ENCODE measurements at places on chromosomes 6 and 20. TPM values are rescaled to one million over a fixed set of nuclear protein-coding genes. Genes with fewer than 3 reads are reported as not detected.

FOXA2 gene
- 14.3 TPM for total RNA-seq

NDRG3 gene
- total RNA-seq: 24.1 TPM

MCCD1 gene
- total RNA-seq: not detected

OOEP gene
- total RNA-seq: not detected

TCEA2 gene
- total RNA-seq: 45.1 TPM

KHDRBS2 gene
- not detected for total RNA-seq

SAMHD1 gene
- total RNA-seq: 8.1 TPM

PACRG gene
- not detected for total RNA-seq

ANGPT4 gene
- total RNA-seq: 0.03 TPM

GPLD1 gene
- total RNA-seq: 1.1 TPM

DNAH8 gene
- total RNA-seq: not detected

FBXO5 gene
- total RNA-seq: 20.9 TPM

NOTCH4 gene
- 0.49 TPM for total RNA-seq

RIPPLY2 gene
- total RNA-seq: 0.41 TPM

SLC17A3 gene
- total RNA-seq: 1.00 TPM

PLEKHG1 gene
- total RNA-seq: 0.50 TPM

WFDC2 gene
- 0.15 TPM for total RNA-seq

ADTRP gene
- total RNA-seq: 0.37 TPM

NRN1 gene
- total RNA-seq: 0.76 TPM

WFDC10B gene
- total RNA-seq: not detected

TFAP2B gene
- not detected for total RNA-seq

FOXQ1 gene
- 2.5 TPM for total RNA-seq

QRSL1 gene
- 6.8 TPM for total RNA-seq

WFDC12 gene
- not detected for total RNA-seq

HLA-B gene
- 22.4 TPM for total RNA-seq

STMND1 gene
- not detected for total RNA-seq

CDH22 gene
- total RNA-seq: 0.07 TPM

SOX18 gene
- 1.1 TPM for total RNA-seq

CLPSL2 gene
- total RNA-seq: 0.60 TPM

RPP40 gene
- 27.5 TPM for total RNA-seq

DEFB124 gene
- not detected for total RNA-seq

CDKN1A gene
- total RNA-seq: 258 TPM

POPDC3 gene
- total RNA-seq: 31.2 TPM

CFB gene
- total RNA-seq: 2.5 TPM

C20orf202 gene
- total RNA-seq: not detected

Data from A549 treated with DMSO at 1 μM for 4 hours (cell line).